ENCODE measurements at places on chromosomes 2 and 18. TPM values are rescaled to one million over a fixed set of nuclear protein-coding genes. Genes with fewer than 3 reads are reported as not detected.

The REG3G gene
- not detected for total RNA-seq

DNA sequence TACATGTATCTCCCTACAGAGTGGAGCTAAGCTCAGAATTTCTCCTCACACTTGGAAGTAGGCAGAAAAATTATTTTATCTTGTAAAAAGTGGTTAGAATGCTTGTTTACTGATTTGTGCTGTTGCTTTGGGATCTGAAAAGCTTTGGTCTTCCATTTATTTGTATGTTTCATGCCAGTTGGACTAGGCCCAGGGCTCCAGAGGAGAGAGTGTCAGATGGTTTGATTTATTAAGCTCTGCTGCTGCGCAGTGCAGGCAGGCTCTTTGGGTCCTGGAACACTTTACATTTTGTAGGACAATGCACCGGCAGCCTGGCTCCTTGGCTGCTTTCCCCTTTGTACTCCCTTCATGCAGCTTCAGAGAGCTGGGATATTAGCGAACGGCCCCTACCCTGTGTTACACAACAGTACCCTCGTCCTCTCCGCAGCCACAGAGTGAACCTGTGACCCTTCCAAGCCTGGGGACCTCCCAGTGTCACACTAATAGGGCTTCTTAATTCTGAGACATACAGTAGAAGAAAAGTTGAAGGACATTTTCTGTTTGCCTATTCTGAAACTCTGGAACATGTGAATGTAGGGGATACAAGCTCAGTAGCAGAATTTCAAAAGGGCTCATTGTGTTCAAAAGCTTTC is 56.7 kb upstream of the EML6 start:
- DNase-seq: no peak
- no peaks in the 10 kb centered on the region for H3K27me3 ChIP-seq
- no peak overlapping the region for H3K4me3 ChIP-seq
- peaks cover 10% of the 10 kb centered on the region for H3K4me1 ChIP-seq
- peak overlapping the region; percentile 7 for H3K27ac ChIP-seq

GRCh38 chr2:191676790-191677645 is 918 bp upstream of the NABP1 start:
- H3K36me3 ChIP-seq: peaks cover 21% of the 10 kb centered on the region
- H3K27me3 ChIP-seq: no peaks in the 10 kb centered on the region
- peak; percentile 90 for DNase-seq
- peak overlapping the region; percentile 93 for H3K27ac ChIP-seq
- peaks cover 29% of the 10 kb centered on the region for H3K4me1 ChIP-seq

The KATNAL2 gene
- total RNA-seq: 5.1 TPM

GRCh38 chr18:77222464-77222863 is 27.2 kb upstream of the GALR1 start:
- H3K4me1 ChIP-seq: no peaks in the 10 kb centered on the region
- no peaks in the 10 kb centered on the region for H3K27me3 ChIP-seq
- H3K4me3 ChIP-seq: no peak overlapping the region

The ALPP gene
- total RNA-seq: 0.08 TPM

The CYTIP gene
- total RNA-seq: 0.71 TPM

DNA sequence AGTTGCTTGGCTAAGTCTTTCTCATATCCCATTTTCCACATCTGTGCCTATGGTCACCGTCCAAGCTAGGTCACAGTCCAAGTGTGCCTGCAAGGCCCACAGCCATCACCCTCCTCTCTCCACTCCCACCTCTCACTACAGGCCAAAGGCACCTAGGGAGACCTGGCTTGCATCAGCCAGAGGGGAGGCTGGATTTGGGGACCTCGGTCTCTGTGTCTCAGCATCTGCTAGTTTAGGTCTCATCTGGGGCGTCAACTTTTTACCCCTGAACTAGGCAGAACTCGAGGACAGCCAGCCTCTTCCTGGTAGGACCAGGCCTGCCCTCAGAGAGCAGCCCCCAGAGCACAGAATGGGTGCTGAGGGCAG is 217.1 kb downstream of the DYSF start:
- peaks cover under 1% of the 10 kb centered on the region for H3K36me3 ChIP-seq
- no peaks in the 10 kb centered on the region for H3K27me3 ChIP-seq
- no peak for DNase-seq
- no peak overlapping the region for H3K4me3 ChIP-seq

The RGPD3 gene
- not detected for total RNA-seq

The SLC4A3 gene
- total RNA-seq: 1.3 TPM

All from SJCRH30 (cell line).